Calu3 (cell line): ENCODE measurements at places on chromosomes 7 and 10.

- H3K4me1 ChIP-seq = no peaks in the 10 kb centered on the region
- no peak overlapping the region for H3K4me3 ChIP-seq
- no peak for DNase-seq
- no peaks in the 10 kb centered on the region for H3K27me3 ChIP-seq
Observed at GRCh38 chr7:120512701-120513100, 239.7 kb downstream of the KCND2 start.

DNA sequence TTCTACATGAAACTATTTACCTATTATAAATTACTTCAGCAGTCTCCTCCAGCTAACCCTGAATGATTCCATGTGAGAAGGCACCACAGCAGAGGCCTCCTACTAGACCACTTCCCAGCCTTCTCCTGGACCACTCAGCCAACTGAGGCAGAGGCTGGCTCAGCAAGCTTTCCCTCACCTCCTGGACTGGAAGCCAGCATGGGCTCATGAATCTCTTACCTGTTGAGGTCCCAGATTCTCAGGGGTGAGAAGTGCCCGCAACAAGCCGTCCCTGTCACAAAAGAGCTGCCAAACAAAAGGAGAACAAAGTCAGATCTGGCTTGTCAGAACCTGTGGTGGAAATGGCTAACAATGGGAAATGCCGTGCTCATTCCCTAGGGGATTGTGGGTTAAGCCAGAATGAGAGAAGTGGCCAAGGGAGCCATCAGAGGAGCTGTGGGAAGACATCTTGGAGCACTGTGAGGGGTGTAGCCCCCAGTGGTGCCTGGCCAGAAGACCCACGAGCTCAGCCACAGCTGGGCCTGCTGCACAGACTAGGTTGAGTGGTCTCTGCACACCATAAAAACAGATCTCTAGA, 36.5 kb downstream of the DPCD start:
- no peaks in the 10 kb centered on the region for H3K36me3 ChIP-seq
- no peak overlapping the region for H3K27ac ChIP-seq
- DNase-seq = no peak
- H3K4me3 ChIP-seq = no peak overlapping the region

DNA sequence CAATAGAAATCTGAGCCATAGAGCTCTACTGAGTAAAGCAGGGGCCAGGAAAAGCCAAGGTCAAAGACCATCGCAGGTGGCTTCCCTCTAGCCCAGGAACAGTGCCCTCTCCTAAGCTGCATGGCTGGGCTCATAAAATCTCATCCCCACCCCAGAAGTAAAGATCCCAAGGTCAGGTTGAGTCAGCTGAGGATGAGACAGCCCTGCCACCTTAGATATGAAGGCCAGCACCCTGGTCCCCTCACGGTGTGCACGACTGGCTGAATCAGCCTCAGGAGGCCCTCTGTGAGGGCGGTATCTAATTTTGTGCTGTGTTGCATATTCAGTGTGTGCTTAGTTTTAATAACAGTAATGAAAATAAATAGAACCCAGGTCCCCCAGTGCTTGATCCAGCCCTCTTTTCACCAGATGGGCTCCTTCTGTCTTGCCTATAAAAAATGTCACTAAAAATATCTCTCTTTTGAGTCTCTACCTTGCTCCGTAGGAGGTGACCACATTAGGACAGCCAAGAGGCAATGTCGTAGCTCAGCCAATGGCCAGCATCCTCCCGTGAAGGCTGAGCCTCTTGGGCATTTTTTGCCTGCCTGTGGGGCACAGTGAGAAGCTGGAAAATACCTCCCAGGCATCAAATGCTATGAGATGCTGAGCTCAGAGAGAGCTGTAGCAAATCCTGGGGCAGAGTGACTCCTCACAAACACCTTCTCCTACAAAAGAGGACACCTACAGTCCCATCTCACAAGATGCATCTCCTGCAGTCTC, 424.0 kb downstream of the PLXNA4 start:
- H3K4me1 ChIP-seq = no peaks in the 10 kb centered on the region
- H3K27ac ChIP-seq = no peak overlapping the region
- no peaks in the 10 kb centered on the region for H3K36me3 ChIP-seq

- no peak overlapping the region for H3K27ac ChIP-seq
- no peaks in the 10 kb centered on the region for H3K36me3 ChIP-seq
- H3K27me3 ChIP-seq = peaks cover 65% of the 10 kb centered on the region
- H3K4me1 ChIP-seq = no peaks in the 10 kb centered on the region
Observed at GRCh38 chr7:132491391-132491945, 84.8 kb downstream of the PLXNA4 start.

GRCh38 chr10:69650589-69651261, 20.7 kb downstream of the FAM241B start:
- no peak overlapping the region for H3K27ac ChIP-seq
- no peaks in the 10 kb centered on the region for H3K4me1 ChIP-seq
- H3K27me3 ChIP-seq = peaks cover 38% of the 10 kb centered on the region
- no peak for DNase-seq
- no peak overlapping the region for H3K4me3 ChIP-seq

DNA sequence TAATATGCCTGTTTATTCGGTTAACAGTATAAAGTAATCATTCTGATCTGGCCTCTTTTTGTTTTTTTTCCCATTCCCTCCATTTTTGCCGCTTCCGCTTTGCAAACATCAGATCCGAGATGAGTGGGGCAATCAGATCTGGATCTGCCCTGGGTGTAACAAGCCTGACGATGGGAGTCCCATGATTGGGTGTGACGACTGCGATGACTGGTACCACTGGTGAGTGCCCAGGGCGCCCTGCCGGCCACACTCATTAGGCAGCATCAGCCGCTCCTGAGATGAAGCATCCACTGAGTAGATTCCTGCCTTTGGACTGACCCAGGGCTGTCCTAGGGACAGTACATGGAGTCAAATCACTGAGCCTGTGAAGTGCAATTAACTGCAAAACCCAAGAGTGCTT, 40.9 kb upstream of the GATA3 start:
- peaks cover 4% of the 10 kb centered on the region for H3K36me3 ChIP-seq
- no peak overlapping the region for H3K4me3 ChIP-seq
- DNase-seq = no peak
- H3K27ac ChIP-seq = no peak overlapping the region
- no peaks in the 10 kb centered on the region for H3K27me3 ChIP-seq
- H3K4me1 ChIP-seq = peaks cover 24% of the 10 kb centered on the region

GRCh38 chr10:80611481-80612185, 73.9 kb downstream of the SH2D4B start:
- no peak for DNase-seq
- H3K27ac ChIP-seq = no peak overlapping the region
- no peaks in the 10 kb centered on the region for H3K4me1 ChIP-seq
- no peak overlapping the region for H3K4me3 ChIP-seq
- no peaks in the 10 kb centered on the region for H3K36me3 ChIP-seq

DNA sequence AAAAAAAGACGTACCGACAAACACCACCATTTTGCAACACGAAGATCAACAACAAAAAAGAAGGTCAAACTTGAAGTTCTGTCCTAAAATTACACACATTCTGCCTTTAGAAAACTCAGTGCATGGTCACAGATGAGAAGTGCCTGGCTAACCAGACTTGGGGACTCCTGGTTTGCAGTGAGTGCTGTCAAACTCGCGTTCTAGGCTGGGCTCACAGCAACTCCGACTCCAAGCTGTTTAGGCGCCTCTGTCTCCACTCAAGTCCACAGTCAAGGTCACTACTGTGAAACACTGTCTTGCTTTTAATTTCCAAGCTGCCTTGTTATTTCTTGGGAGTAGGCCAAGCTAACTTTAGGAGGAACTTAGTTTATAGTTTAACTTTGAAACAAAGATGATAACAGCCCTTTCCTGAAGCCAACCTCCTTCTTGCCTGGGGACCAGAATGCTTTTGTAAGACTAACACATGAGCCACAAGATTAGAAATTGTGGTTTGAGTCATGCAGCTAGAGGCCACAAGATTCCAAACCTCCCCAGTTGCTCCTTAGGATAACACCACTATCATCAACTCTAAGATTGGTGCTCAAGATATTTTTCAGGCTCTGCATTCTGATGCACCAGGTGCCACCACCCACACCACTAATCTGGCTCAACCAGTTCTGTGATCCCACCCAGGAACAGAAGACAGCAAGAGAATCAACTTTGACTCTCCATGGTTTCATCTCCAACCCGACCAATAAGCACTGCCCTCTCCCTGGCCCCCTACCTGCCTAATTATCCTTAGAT, 1.1 kb upstream of the DNAAF5 start:
- H3K36me3 ChIP-seq = peaks cover 57% of the 10 kb centered on the region
- peak overlapping the region; percentile 71 for H3K4me3 ChIP-seq
- H3K4me1 ChIP-seq = peaks cover 11% of the 10 kb centered on the region
- no peak for DNase-seq
- peak overlapping the region; percentile 63 for H3K27ac ChIP-seq
- no peaks in the 10 kb centered on the region for H3K27me3 ChIP-seq

GRCh38 chr7:51031791-51032515, 249.3 kb upstream of the GRB10 start:
- DNase-seq = no peak
- H3K27ac ChIP-seq = no peak overlapping the region
- H3K4me1 ChIP-seq = peaks cover 14% of the 10 kb centered on the region
